Type B pancreatic cell (in vitro differentiated cells): ENCODE measurements at places on chromosomes 3 and 15. TPM values are rescaled to one million over a fixed set of nuclear protein-coding genes. Genes with fewer than 3 reads are reported as not detected.

GALNT15 gene
- total RNA-seq, result 0.17 TPM in 1 of 2 replicates, not detected in the other

CSPG5 gene
- total RNA-seq, result 1.2 and 2.1 TPM in 2 replicates

CEMIP gene
- 5.1 and 16.4 TPM in 2 replicates for total RNA-seq

MYL3 gene
- 5.4 and 20.8 TPM in 2 replicates for total RNA-seq

DNA sequence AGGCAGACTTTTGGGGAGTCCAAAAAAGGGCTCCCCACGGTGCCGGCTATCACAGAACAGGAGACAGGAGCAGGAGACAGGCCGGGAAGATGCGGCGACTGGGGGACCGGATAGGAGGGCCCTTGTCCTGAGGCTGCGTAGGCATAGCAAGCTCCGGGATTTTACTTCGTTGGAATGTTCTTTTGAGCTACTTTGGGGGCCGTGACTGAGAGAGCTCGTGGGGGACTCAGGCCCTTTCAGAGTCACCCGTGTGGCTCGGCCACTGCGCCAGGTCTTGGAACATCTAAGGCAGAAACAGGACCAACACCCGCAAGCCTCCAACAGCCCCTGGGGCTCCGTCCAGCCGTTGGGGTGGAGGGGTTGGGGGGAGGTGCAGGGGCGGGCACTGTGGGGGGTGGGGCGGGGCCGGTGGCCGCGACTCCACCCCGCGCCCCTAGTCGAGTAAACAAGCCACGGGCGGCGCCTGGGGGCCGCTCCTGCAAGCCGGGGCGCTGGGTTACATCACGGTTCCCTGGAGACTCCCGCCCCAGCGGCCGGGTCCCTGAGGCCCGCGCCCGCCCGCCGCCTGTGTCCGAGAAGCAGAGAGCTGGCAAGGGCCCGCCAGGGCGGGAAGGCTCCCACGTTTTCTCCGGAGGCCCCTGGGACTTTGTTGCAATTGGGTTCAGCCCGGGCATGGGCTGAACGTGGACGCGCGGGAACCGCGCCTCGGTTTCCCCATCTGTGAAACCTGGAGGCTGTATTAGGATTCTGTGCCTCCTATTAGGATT lies 23.3 kb upstream of the C15orf39 start:
- H3K4me1 ChIP-seq, result peaks cover 44% of the 10 kb centered on the region
- no peaks in the 10 kb centered on the region for H3K27me3 ChIP-seq
- no peaks in the 10 kb centered on the region for H3K36me3 ChIP-seq
- H3K27ac ChIP-seq, result no peak overlapping the region
- peak overlapping the region; percentile 72 for H3K4me3 ChIP-seq
- DNase-seq, result no peak

- H3K27ac ChIP-seq, result no peak overlapping the region
- H3K4me3 ChIP-seq, result no peak overlapping the region
- no peaks in the 10 kb centered on the region for H3K4me1 ChIP-seq
- DNase-seq, result no peak
- no peaks in the 10 kb centered on the region for H3K27me3 ChIP-seq
Measured at GRCh38 chr15:50655555-50655954, 31.0 kb downstream of the TRPM7 start.

DNA sequence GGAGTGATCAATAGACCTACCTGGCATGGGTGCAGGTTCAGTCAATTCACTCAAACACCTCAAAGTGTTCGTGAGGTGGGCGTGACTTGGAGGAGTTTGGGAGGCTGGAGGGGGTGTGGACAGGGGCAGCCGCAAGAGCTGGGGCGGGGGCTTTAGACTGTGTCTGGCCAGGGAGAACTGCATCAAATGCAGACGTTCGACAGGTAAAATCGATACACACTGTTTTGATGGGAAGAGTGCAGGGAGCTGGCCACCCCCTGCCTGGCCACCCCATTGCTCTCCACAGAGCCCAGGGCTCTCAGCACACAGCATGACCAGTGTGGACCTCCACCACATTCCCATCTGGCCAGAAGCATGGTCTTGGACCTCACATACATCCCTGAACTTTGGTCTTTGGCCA lies 412.1 kb downstream of the OCA2 start:
- H3K36me3 ChIP-seq, result no peaks in the 10 kb centered on the region
- H3K27ac ChIP-seq, result no peak overlapping the region
- no peaks in the 10 kb centered on the region for H3K4me1 ChIP-seq
- peaks cover 9% of the 10 kb centered on the region for H3K27me3 ChIP-seq
- no peak for DNase-seq
- no peak overlapping the region for H3K4me3 ChIP-seq

DNA sequence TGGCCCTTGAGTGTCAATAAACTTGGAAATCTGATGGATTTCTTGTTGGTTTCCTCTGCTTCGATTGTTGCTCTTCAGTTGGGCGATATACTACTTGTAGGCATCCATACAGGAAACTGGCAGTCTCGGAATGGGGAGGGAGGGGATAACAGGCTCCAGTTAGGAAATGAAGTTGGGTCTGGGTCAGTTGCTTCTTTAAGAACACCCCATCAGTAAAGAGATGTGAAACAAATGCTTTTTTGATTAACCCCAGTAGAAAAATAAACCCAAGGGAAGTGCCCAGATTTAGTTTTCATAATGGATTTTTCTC lies 681 bp downstream of the CHMP2B start:
- H3K27ac ChIP-seq, result peak overlapping the region; percentile 100
- H3K36me3 ChIP-seq, result peaks cover 5% of the 10 kb centered on the region
- DNase-seq, result no peak
- H3K4me3 ChIP-seq, result peak overlapping the region; percentile 98

DNA sequence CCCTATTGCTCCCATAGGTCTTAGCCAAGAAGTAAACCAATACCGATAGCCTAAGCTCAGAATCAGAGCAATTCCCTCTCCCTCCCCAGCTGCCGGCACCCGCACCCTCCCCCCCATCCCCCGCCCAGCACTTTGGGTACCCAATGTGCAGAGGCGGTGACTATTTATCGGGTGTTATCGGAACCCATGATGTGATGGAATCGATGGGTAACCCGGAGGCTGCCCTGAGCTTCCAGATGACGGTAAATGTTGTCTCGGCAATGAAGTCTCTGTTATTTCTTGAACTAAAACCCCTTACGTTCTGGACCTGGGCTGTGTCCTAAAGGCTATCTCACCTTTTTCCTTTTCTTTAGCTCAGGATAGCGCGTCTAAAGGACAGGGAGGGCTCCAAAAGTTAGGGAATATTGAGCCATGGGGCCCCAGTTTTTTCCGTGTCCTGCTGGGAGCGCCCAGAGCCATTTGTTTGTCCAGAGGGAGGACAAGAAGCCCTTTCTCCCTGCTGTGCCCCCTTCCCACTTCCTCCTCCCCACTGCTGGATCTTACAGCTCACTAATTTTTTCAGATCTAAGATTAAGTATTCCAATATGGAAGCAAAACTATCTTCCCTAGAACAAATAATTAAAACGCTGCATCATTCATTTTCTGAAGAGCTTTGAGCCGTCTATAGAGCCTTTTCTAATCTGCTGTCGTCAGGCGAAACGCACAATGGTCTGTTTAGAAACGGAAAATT lies 1.5 kb downstream of the SLITRK3 start:
- H3K4me1 ChIP-seq, result peaks cover 17% of the 10 kb centered on the region
- peaks cover 89% of the 10 kb centered on the region for H3K27me3 ChIP-seq
- H3K27ac ChIP-seq, result peak overlapping the region; percentile 15
- peak overlapping the region; percentile 85 for H3K4me3 ChIP-seq

DNA sequence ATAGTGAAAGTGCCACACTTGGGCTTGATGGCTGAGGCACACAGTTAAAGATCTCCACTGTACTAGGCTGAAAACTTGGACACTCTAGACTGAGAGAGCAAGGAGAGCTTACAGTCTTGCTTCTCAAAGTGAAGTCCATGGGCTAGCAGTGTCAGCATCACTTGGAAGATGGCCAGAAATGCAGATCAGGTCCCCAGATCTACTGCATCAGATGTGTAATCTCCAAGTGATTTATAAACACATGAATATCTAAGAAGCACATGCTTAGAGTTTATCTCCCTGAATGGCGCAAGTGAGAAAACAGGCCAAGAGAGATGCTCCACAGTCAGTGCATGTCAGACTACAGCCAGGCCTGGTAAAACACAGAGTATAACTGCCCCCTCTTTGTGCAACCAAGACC lies 308.6 kb downstream of the CLSTN2 start:
- no peak overlapping the region for H3K27ac ChIP-seq
- H3K4me3 ChIP-seq, result no peak overlapping the region
- DNase-seq, result no peak
- H3K36me3 ChIP-seq, result no peaks in the 10 kb centered on the region

- DNase-seq, result peak; percentile 53
- peak overlapping the region; percentile 95 for H3K4me3 ChIP-seq
- H3K36me3 ChIP-seq, result peaks cover 3% of the 10 kb centered on the region
- peak overlapping the region; percentile 98 for H3K27ac ChIP-seq
- no peaks in the 10 kb centered on the region for H3K27me3 ChIP-seq
Measured at GRCh38 chr3:49721896-49722781, 1.6 kb downstream of the GMPPB start.

DNA sequence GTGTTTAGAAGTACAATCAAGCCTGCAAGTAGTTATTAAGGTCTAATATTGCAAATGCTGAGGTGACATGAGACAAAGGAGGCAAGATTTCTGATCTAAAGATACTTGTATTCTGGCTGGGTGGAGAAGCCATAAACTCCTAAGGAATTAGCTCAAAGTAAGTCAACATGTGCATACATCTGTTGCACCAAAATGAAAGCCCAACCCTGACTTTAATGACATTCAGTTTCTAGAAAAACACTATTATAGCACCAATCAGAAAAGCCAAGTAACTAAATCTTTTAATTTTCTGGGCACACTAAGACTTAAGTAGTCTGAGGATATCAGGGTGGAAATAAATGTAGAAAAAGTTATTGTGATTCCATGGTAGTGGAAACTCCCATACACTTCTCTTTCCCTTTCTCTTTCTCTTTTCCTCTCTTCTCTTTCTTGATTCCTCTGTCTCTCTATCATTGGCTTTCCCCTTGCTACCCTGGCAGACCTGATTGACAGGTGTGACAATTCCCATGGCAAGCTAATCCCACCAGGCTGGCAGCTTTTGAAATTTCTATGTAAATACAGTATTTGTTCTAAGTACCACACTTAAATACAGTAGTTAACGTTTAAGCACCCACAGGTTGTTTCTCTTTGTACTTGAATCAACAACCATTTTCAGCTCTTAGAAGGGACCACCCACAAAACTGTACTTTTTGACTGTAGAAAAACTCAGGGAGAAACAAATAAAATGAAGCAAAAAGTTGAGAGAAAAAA lies 528.4 kb upstream of the SEMA6D start:
- H3K27me3 ChIP-seq, result peaks cover 30% of the 10 kb centered on the region
- no peaks in the 10 kb centered on the region for H3K36me3 ChIP-seq
- H3K27ac ChIP-seq, result no peak overlapping the region
- H3K4me3 ChIP-seq, result no peak overlapping the region
- no peak for DNase-seq

DNA sequence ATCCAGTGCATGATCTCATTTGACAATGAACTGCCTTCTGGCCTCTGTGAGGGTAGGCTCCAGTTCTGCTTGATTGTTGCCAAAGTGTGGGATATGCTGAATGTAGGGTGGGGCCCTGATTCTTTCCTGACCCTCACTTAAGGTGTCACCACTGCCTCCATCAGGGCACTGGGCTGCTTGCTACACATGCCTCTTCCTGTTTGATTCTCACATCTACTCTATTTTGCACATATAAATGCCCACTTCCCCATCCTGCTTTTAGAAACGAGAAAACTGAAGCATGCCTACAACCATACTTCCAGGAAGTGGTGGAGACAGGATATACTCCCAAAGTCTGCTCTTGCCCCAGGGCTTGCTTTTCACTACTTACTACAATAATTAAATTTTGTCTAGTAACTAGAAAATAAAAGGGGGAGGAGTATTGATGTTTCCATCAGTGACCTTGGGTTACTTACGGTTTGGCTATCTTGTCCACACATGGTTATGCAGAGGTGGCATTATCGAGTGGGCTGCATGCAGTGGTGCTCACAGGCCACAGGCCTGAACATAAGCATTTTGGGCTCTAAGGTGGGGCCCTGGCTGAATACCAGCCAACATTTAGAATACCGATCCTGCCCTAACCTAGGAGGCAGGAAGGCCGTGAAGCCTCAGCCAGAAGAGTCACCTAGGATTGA lies 6.7 kb downstream of the ZDHHC3 start:
- H3K27ac ChIP-seq, result peak overlapping the region; percentile 93
- no peaks in the 10 kb centered on the region for H3K27me3 ChIP-seq
- H3K36me3 ChIP-seq, result no peaks in the 10 kb centered on the region

DNA sequence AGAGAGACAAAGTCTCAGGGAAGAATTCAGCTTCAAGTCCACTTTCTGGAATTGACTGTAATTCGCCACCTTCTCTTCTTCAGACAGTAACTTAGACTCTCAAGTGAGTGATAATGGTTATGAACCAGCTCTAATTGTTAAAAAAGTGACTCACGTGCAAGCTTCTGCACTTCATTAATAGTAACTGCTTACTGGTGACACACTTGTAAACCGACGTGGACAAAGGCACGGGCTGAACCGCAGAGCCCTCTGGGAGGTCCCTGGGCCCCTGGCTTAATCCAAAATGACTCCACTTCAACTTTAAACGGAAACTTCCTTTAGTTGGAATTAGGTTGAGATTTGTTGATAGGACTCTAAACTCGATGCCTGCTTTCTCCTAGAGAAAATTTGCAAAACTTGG lies 17.0 kb downstream of the MUC4 start:
- H3K4me3 ChIP-seq, result no peak overlapping the region
- H3K36me3 ChIP-seq, result no peaks in the 10 kb centered on the region
- H3K27me3 ChIP-seq, result no peaks in the 10 kb centered on the region
- DNase-seq, result no peak
- H3K27ac ChIP-seq, result no peak overlapping the region

GRCh38 chr3:68924897-68925296 lies 7.5 kb downstream of the TAFA4 start:
- peaks cover 55% of the 10 kb centered on the region for H3K27me3 ChIP-seq
- no peaks in the 10 kb centered on the region for H3K36me3 ChIP-seq
- H3K4me1 ChIP-seq, result no peaks in the 10 kb centered on the region
- no peak overlapping the region for H3K27ac ChIP-seq

DNA sequence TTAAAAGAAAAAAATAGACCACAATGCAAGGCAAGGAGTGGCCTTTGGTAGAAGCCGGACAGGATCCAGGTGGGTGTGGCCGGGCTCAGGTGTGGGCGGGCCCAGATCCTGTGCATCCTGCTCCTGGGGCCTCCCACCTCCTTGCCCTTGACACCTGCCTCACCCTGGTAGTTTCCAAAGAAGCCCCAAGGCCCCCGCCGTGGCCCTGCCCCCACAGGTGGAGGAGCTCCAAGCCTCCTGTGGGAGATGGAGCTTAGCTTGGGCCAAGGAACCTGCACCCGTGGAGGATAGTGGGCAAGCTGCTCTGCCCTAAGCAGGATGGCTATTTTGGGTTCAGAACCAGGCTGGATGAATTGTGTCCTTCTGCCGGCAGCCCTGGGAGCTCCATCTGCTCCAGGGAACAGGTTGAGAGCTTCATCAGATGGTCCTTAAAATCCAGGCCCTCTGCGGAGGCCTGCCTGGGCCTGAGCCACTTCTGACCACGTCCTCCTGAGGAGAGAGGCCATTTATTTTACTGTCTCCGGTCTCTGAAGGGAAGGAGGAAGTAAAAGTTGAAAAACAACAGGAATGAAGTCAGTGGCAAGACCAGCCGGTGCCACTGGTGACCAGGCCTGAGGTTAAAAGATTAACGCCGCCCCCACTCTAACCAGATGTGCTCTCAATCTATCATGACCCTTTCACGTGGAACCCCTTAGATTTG lies 53.9 kb upstream of the KLF13 start:
- H3K27ac ChIP-seq, result peak overlapping the region; percentile 86
- H3K4me1 ChIP-seq, result peaks cover 19% of the 10 kb centered on the region
- peak; percentile 72 for DNase-seq
- no peaks in the 10 kb centered on the region for H3K27me3 ChIP-seq

GRCh38 chr3:110318108-110318507 lies 753.5 kb upstream of the NECTIN3 start:
- H3K4me1 ChIP-seq, result peaks cover 2% of the 10 kb centered on the region
- no peaks in the 10 kb centered on the region for H3K27me3 ChIP-seq
- no peaks in the 10 kb centered on the region for H3K36me3 ChIP-seq
- H3K27ac ChIP-seq, result no peak overlapping the region
- no peak overlapping the region for H3K4me3 ChIP-seq
